ENCODE measurements at places on chromosomes 16 and 17.

DNA sequence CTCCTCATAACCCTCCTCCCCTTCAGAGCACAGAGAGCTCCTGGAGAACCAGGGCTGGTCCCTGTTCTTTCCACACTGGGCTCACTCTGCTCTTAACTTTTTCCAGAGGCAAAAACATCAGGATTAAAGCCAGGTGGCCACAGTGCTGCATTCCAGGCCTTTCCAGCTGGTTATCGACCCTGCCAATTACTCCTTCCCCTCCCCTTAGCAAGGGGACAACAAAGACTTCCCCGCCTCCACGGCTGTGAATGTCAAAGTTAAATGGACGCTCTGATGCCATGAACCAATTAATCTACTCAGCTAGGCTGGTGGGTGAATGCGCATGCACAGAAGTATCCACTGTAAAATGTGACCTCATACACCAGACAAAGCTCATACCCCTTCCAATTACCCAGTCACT is 23.1 kb downstream of the ACLY start:
- DNase-seq = no peak

DNA sequence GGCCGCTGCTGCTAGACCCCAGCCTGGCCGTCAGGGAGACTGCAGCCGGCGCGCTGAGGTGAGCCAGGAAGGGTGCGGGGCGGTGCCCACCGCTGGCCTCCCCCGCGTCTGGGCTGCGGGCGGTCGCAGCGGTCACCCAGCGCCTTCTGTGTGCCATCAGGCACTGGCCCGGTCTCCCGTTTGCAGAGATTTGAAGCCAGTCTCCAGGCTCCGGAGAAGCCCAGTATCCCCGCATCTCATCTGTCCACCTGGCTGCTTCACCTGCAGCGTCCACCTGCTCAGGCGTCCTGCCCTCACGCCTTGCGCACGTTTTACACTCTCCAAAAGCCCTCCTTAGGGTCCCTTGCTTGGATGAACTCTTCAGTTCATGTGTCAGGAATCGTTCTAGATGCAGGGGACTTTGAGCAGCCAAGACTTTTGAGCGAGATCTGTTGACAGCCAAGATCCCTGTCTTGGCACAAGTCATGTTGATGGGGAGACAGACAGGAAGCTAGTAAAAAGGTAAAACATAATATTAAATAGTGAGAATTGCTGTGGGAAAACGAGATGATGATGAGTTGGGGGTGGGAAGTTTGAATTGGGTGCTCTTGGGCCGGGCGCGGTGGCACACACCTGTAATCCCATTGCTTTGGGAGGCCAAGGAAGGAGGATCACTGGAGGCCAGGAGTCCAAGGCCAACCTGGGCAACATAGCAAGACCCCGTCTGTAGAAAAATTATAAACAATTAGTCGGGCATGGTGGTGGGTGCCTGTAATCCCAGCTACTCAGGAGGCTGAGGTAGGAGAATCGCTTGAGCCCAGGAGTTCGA is 916 bp downstream of the HEATR3 start:
- DNase-seq = no peak

GRCh38 chr16:49782405-49782804 is 73.5 kb downstream of the ZNF423 start:
- DNase-seq = no peak

- DNase-seq = peak; percentile 24
Observed at GRCh38 chr17:27319541-27320221, 25.8 kb downstream of the WSB1 start.

- peak; percentile 56 for DNase-seq
Observed at GRCh38 chr17:82257473-82257872, 16.0 kb downstream of the CSNK1D start.

DNA sequence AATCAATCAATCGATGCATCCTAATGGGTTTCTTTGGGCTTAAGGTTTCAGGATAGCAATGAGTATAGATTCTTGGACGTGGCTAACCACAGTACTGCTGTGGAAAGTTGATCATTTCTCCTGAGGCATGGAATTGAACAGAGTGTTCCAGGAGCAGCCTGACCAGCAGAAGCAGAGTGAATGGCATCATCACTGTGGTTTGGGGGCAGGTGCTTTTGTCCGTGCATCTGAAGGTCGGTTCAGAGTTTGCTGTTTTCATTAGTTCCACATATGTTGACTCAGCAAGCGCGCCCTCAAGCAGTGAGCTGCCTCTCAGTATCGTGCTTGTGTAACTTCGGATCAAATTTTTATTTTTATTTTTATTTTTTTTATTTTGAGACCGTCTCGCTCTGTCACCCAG is 24.9 kb downstream of the KIAA0513 start:
- DNase-seq = no peak

DNA sequence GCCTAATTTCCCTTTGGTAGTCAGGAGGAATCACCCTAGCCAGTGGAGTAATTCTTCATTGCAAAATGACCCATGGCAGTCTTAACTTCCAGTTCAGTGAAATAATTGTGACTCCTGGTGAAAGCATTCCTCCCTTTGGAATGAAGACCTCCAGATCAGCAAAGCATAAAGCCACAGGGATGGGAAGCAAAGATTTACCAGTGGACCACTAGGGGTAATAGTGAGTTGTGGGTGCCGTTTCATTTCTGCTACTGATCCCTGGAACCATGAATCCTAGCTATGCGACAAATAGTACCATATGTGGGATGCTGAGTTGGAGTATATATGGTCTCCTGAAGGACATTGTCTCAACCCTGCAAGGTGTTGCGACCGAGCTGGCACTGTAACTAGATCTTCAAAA is 13.7 kb downstream of the DYNLL2 start:
- DNase-seq = no peak

DNA sequence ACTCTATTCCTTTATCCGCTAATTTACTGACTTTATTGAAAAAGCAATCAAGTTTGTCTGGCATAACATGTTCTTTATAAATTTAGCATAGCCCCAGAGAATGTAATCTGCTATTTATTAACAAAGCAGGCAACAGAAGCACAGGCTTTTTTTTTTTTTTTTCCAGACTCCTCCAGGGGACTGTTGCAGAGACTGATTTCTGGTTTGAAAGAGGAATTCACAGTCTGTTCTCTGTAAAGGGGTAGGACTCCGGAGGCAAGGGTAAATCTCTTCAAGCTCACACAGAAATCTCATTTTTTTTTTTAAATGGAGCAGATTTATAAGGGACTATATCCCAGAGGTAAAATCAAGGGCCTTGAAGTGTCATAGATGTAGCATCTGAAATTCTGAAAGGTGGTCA is 1386.5 kb upstream of the CDH8 start:
- no peak for DNase-seq

- DNase-seq = peak; percentile 51
Observed at GRCh38 chr17:59454633-59455105, 110.7 kb upstream of the DHX40 start.

DNA sequence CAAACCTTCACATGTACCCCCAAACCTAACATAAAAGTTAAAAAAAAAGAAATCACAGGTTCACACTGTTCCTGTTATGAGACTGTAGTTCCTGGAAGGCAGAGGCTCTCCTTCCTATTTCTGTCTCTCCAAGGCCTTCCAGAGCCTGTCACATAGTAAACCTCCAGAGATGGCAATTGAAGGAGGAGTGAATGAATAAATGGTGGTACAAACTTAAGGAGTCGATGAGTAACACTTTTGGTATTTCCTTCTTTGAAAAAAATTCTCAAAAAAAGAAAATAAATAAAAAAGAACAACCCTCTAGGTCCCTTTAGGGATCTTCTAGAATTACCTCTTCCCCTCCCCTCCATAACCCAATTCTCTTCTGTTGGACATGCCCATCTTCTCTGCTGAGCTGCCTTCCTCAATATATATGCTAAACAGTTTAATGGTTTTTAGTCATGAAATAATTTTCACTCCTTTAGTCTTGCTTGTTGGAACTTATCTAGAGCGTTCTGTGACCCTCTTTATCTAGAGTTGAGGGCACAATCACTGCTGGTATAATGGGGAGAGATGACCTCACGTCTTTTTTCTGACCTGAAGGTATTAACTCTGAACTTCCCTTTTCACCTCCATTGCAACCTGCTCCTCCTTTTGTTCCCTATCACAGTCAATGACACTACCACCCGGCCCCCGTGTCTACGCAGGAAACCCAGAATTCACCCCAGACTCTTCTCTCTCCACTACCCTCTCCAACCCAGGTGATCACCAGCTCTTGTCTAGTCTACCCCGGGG is 1.7 kb upstream of the TAF15 start:
- DNase-seq = no peak

DNA sequence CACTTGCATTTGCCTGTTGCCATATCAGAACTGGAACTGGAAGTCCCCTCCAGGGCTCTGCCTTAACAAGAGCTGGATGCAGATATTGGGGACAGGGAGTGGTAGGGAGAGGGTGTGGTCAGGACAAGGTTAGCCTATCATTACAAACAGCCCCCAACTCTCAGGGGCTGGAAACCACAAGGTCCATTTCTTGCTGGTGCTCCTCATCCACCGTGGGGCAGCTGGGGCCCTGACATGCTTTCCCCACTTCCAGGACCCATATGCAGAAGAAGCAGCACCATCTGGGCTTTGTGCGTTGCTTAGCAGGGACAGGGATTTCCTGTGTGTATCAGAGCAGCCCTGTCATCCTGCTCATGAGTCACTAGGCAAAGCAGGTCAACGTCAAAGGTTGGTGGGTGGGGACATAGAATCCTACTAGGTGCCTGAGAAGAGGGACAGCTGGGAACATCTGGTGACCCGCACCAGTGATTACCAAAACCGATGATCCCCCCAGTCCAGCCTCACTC is 26.9 kb downstream of the RGS9 start:
- peak; percentile 83 for DNase-seq

GRCh38 chr16:82631701-82632685 is 5.2 kb downstream of the CDH13 start:
- DNase-seq = peak; percentile 77

GRCh38 chr16:52405441-52405840 is 141.5 kb downstream of the TOX3 start:
- DNase-seq = peak; percentile 53

- DNase-seq = peak; percentile 47
Observed at GRCh38 chr16:74224828-74225612, 71.6 kb upstream of the PSMD7 start.

GRCh38 chr17:6712058-6712853 is 913 bp downstream of the SLC13A5 start:
- DNase-seq = peak; percentile 93

GRCh38 chr16:4692460-4693295 is 684 bp upstream of the NUDT16L1 start:
- DNase-seq = peak; percentile 18

All from epithelial cell of esophagus (primary cell).